Hematopoietic multipotent progenitor cell (in vitro differentiated cells): ENCODE measurements at places on chromosomes 2 and 18.

- DNase-seq = no peak
These were observed 58.5 kb upstream of the PARD3B start for GRCh38 chr2:204486805-204487204.

DNA sequence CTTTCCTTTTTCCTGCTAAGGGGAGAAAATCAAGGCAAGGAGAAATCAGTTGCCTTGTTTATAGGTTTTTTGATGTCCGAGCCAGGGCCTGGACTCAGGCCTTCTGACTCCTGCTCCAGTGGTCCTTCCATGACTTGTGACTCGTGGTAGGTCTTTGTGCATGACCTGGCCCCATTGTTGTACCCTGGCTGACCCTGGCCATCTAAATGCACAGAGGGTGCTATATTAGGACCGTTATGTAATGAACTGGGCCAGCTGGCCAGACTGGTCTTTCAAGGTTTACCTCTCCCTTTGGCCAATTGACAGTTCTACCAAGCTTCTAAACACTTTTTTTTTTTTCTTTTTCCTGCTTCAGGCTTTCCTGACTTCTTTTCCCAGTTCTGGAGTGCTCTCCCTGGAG, 81.1 kb downstream of the SETBP1 start:
- no peak for DNase-seq

DNA sequence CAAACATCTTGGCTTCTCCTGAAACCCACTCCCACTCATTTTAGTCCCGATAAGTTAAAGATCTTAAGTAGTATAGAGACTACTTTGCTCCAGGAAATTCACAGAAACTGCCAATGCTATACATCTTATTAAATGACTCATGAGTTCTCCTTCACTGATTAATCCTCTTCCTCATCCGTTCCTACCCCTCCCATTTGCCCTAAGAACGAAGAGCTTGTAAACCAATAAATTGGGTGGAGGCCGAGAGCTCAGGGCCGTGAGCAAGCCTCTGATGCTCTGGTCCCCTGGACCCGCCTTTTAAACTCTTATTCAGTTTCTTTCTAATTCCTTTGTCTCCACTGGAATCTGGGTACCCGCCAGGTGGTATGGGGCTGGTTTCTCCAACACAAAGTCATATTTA, 68.6 kb downstream of the METTL8 start:
- no peak for DNase-seq

- DNase-seq = no peak
These were observed 44.2 kb downstream of the DTNA start for GRCh38 chr18:34754300-34754699.

- no peak for DNase-seq
These were observed 24.1 kb downstream of the ADNP2 start for GRCh38 chr18:80133124-80133523.

DNA sequence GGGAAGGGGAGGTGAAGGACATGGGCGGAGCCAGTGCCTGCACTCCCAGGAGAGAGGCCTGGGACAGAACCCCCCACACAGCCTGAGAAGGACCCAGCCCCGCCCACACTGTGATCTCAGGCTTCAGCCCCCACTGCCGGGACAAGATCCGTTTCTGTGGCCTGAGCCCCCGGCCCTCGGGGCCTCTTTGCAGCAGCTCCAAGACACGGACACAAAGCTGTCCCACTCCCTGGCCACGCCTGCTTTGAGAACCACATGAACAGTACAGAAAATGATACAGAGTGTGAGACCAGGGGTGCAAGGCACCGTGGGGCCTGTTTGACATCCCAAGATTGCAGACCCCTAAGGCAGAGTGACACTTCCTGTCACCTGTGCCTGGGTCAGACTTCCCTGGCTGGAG, 74.5 kb downstream of the TWIST2 start:
- DNase-seq = no peak

GRCh38 chr18:23092121-23092520, 43.2 kb upstream of the CABLES1 start:
- no peak for DNase-seq

GRCh38 chr2:128485761-128486639, 167.3 kb upstream of the HS6ST1 start:
- no peak for DNase-seq

DNA sequence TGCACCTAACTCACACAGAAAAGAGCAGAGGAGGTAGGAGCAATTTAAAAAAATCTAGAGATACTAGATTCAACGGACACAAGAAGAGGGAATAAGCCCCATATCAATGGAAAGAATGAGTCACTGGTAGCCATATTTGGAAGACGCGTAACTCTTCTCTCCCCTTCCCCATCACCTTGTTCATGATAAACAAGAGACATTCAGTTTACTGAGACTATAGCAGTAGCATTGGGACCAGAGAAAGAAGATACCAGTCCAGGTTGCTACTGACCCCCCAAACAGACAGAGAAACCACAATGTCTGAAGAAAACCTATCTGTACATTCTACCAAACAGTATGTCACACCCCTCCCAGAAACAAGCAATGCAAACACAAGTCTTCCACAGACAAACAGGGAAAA, 81.1 kb downstream of the SLC66A3 start:
- no peak for DNase-seq

GRCh38 chr2:146652311-146652710, 1192.5 kb upstream of the ACVR2A start:
- DNase-seq = no peak

GRCh38 chr2:125125902-125126301, 1100.8 kb downstream of the CNTNAP5 start:
- DNase-seq = no peak

DNA sequence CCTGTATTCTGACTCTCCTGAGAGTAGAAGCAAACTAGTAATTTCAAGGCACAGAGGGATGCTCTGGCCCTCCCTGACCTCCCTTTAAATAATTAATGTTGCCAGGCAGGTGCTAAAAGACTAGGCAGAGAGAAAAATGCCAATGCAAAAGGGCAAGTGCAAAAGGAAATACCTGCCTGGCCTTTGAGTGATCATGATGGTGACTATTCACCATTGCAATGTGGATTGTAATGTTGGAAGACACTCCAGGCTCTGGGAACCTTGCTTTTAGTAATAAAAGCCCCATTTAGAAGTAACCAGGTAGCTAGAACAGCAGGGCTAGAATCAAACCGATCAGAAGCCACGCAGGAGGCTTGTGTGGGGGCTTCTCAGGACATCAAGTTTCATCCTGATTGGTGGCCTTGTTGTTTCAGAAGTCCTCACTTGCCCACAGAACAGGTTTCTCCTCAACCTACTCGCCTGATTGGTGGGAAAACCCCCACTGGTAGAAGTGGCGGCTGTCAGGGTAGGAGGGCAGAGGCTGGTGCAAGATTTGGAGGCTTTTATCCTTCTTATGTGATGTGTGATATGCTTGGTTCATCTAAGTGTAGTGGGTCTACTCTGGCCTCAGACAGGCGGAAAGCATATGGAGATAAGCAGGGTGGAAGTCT, 16.0 kb upstream of the CHRNA1 start:
- DNase-seq = no peak
